T-helper 1 cell (primary cell): ENCODE measurements at places on chromosomes 2 and 18.

DNA sequence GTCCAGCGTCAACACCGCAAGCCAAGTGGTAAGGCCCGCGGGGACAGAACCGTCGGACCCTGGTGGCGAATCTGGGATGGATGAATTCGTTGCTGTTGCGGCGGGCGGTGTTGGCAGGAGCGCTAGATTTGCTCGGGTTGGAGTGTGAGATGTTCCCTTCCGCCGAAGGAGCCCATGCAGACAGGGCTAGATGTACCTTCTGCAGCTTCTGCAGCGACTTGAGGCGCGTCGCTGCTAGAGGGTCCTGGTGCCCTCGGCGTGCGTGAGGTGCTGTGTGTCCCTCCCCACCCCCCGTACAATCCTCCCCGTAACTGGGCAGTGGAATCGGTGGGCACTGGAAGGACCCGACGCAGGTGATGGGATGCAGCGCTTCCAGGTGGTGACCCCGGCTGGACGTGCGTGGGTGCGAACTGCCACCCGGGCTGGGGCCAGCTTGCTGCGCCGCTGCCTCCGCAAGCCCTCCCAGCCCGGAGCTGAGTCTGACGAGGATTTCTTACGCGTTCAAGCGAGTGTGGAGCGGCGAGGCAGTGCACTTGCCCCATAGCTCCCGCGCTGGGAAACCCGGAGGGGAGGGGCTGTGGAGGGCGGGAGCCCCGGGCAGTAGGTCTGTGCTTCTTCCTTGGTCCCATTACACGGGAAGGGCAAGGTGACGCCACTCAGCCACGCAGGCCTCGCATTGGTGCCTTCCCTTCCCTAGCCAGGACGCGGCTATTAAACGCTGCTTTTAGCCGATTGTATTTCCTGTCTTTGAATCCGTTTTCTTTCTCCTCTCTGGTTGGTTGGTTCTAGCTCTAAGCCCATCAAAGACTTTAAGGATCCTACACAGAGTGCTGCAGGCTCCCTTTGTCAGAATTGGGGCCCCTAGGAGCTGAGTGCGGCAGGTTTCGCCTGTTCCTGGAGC is 34.2 kb downstream of the CHRNA1 start:
- peak; percentile 21 for DNase-seq

- no peak for DNase-seq
Observed at GRCh38 chr2:127084611-127085316, 22.2 kb downstream of the BIN1 start.

DNA sequence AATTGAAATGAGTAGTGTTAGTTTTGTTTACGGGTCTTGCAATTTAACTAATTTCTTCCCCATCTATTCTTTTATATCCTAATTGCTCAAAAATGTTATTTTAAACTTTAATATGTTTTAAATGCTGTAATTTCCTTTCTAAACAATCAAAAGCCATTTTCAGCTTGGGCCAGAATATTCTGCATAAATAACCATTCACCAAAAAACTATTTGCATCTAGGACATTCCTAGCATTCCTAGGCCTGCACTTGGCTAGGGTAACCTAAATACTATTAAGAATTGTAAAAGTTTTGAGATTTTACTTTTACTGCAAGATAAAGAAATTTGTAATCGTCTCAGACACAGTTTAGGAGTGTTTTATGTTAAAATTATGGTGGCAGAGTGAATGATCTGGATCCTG is 7.8 kb upstream of the ETAA1 start:
- DNase-seq: no peak

DNA sequence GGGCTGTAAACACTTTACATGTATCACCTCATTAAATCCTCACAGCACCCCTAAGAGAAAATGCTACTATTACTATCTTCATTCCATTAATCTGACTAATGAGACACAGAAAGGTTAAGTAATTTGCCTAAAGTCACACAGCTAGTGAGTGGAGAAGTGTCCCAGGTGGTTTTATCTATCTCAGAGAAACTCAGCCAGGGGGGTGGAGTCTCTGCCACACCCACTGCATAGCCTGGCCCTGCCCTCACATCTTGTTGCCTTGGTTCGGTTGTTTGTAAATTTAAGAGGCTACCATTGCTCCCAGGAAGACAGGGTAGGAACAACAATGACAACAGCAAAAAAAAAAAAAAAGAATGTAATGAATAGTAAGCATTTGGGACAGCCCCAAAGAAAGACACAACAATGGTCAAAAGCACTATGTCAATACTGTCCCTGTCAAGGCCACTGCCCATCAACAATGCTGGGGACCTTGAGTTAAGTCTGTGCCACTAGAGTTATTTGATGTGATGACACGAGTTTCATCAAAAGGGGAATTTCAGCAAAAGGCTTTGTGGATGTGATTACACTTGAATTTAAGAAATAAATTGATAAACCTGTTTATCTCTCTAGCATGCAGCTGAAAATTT is 17.5 kb downstream of the CYRIA start:
- no peak for DNase-seq

DNA sequence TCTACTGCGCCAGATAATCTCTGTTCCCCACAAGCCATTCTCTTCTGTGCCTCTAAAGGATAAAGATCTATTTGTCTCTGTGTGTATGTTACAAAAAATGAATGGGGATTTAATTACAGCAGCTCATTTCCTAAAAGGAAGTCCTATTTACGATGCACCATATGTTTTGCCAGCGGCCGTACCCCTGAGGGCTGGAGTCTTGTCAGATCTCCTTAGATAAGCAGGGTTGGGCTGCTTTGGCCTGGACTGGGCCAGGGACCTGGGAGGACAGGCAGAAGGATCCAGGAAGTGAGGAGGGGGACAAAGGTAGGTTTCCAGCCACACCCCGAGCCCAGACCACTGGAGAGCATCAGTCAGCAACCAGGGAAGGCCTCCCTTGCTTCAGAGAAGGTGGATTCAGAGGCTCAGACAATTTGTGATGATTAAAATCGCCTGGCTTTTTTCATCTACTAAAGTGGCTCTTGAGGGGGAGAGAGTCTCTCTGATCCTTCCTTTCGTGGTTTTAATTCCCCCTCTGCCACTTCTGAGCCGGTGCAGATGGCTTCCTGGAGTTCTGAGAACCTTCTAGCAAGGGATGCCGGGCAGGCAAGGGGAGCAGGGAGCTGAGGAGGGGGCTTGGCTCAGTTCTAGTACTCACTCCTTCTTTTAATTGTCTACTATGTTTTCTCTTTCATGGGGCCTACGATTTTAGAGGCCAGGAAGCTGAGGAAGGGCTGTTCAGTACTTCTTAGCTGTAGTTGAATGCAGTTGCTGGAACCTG is 42.1 kb downstream of the MYCN start:
- no peak for DNase-seq

GRCh38 chr18:35982409-35983114 is 10.1 kb downstream of the RMP24 start:
- DNase-seq: no peak

- no peak for DNase-seq
Observed at GRCh38 chr2:231308219-231308618, 87.3 kb upstream of the B3GNT7 start.

- no peak for DNase-seq
Observed at GRCh38 chr2:23427350-23427749, 42.4 kb downstream of the KLHL29 start.

DNA sequence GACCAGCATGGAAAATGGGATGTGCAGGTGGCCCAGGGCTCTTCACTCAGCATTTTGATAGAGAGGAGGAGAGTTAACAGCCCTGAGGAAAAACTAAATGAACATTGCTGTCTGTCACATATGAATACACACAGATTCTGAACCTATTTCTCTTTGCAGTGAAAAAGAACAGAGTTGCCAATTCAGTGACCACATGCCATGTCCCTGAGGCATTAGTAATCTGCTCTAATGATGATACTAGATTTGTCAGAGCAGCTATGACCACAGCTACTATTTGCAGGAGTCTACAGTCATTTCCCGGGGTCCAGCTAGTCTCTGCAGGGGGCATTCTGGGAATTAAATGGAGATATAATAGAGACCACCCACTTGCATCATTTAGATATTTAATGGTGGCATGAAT is 267.6 kb downstream of the TMX3 start:
- DNase-seq: no peak

DNA sequence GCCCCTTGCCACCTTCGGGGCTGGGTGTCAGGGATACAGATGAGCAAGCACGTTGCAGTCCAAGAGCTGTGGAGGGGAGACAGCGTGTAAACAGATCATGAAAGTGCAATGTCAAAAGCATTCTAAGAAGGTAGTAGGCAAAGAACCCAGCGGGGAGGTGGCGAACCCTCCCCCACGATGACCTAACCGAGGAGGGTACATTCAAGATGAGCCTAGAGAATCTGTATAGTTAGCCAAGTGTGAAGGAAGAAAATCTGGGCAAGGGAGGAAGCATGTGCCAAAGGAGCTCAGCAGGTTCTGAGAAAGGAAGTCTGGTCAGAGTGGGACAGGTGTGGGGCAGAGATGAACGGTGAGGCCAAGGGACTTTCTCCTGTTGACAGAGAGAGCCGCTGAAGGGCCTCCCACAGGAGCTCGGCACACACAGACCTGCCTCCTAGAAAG is 106.9 kb downstream of the SP3 start:
- no peak for DNase-seq

GRCh38 chr2:166675553-166675952 is 181.5 kb upstream of the SCN7A start:
- no peak for DNase-seq
